ENCODE measurements at places on chromosomes 11 and 22.

DNA sequence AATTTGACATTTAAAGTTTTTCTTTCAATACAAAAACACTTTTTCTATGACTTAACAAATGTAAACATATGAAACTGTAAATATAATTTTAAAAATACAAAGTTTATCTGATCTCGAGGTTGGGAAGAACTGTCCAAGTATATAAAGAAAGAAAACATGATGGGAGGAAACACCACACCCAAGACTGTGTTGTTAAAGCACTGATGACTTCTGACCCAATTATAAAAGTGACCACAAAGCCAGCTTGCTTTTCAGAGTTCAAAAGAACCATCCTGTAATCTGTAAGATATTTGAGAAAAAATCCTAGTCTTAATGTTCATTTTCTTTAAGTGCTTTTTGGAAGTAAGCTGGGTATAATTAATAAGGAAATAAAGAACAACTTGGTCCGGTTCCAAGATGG lies 15.6 kb downstream of the CEP57 start:
- no peak for DNase-seq

DNA sequence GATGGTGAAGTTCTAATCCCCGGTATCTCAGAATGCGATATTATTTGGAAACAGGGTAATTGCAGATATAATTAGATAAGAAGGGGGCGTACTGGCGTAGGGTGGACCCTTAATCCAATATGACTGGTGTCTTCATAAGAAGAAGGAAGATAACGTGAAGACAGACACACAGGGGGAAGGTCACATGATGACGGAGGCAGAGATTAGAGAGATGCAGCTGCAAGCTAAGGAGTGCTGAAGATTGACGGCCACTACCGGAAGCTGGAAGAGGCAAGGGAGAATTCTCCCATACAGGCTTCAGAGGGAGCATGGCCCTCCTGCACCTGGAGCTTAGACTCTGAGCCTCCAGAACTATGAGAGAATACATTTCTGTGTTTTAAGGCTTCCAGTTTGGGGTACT lies 54.8 kb downstream of the MIAT start:
- no peak for DNase-seq

- DNase-seq, result no peak
Observed at GRCh38 chr22:28547132-28547842, 132.4 kb downstream of the TTC28 start.

DNA sequence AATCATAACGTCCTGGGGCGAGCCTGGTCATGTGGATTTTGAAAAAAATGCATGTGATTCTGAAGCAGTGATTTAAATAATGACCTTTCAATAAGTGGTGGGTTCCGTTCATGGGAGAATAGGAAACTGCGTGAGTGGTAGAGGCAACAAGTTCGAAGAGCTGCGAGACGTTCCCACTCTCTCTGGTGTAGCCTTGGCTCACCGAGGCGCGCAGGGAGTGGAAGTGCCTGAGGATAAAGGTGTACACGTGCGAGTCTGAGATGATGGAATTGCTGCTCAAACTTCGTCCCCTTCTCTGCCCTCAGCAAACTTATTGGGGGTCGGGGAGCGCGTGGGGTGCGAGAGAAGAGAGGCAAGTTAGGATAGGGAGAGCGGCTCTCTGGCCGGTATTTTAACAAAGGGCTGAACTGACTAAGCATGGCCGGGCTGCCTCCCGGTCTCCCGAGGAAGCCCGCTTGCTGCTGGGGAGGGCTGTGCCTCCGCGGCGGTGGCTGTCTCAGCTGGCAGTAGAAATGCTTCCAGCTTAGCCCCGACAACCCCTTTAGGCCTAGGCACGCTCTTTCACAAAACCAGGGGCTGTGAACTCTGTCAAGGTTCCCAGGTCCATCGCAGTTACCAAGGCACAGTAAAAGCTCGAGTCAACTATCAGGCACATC lies 875 bp upstream of the STT3A start:
- DNase-seq, result peak; percentile 10

- DNase-seq, result no peak
Observed at GRCh38 chr11:72070491-72070890, 9.9 kb downstream of the NUMA1 start.

- DNase-seq, result no peak
Observed at GRCh38 chr11:41328324-41328723, 131.1 kb downstream of the LRRC4C start.

- no peak for DNase-seq
Observed at GRCh38 chr22:27194096-27194748, 536.8 kb downstream of the MIAT start.

DNA sequence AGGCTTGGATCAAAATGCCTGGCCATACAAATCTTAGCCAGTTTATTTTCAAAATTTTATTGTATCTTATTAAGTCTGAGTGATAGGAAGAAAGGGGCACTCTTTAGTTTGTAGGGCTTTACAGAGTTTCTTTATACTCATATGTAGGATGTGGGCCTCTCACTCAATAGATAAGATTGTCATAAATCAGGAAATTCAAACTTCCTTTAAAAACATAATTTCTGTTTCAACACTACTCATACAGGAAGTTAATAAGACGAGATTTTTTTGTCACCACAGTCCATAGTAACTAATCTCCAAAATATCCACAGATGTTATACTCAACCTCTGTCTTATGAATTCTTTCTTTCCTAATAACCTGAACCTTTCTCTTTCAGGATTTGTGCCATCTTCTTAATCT lies 13.3 kb upstream of the OR56B4 start:
- no peak for DNase-seq

GRCh38 chr11:68741463-68741862 lies 9.9 kb downstream of the TESMIN start:
- no peak for DNase-seq

DNA sequence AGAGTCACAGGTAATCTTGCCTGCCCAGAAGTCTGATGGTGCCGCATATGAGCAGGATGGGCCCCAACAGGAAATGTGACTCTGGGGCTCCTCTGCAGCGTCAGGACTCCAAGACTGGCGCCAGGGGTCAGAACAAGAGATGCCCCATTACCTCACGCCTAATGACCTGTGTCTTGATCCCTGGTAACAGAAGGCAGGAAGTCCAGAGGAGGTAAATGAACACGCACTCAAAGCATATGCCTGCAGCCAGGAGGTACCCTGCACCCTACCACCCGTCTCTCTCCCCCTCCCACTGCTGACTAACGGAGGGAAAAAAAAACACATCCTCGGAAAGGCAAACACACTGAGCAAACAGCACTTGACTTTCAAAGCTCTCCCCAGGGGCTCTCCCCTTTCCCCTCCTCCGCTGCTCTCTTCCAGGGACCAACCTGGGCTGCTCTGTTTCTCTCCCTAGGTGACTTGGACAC lies 37.3 kb downstream of the ABCC8 start:
- DNase-seq, result no peak

GRCh38 chr22:22235558-22235957 lies 9.0 kb upstream of the VPREB1 start:
- peak; percentile 57 for DNase-seq

- no peak for DNase-seq
Observed at GRCh38 chr11:132112846-132113245, 742.4 kb downstream of the NTM start.

- DNase-seq, result no peak
Observed at GRCh38 chr22:26564181-26564580, 25.8 kb downstream of the TPST2 start.

Data from stimulated activated CD4-positive, alpha-beta T cell treated with anti-CD3 and anti-CD28 coated beads, Interleukin-15, amount 100 ng/mL, for 48 hours (primary cell).